ENCODE measurements at places on chromosomes 12 and 14. TPM values are rescaled to one million over a fixed set of nuclear protein-coding genes. Genes with fewer than 3 reads are reported as not detected.

Gene HRK
- not detected for total RNA-seq

Gene FSCB
- total RNA-seq, result not detected

Gene SLC10A1
- not detected for total RNA-seq

Gene AVPR1A
- not detected for total RNA-seq

Gene LBHD2
- total RNA-seq, result not detected

Measured in thoracic aorta endothelial cell (primary cell).